ENCODE measurements at places on chromosomes 1 and 21.

- H3K27me3 ChIP-seq = no peaks in the 10 kb centered on the region
- no peaks in the 10 kb centered on the region for H3K36me3 ChIP-seq
- no peak overlapping the region for H3K4me3 ChIP-seq
- peaks cover 12% of the 10 kb centered on the region for H3K4me1 ChIP-seq
Measured at GRCh38 chr1:76302711-76303339, 228.3 kb downstream of the ST6GALNAC3 start.

- no peak for DNase-seq
- H3K27ac ChIP-seq = no peak overlapping the region
- H3K4me1 ChIP-seq = peaks cover 61% of the 10 kb centered on the region
Measured at GRCh38 chr1:36253161-36253862, 29.1 kb downstream of the THRAP3 start.

DNA sequence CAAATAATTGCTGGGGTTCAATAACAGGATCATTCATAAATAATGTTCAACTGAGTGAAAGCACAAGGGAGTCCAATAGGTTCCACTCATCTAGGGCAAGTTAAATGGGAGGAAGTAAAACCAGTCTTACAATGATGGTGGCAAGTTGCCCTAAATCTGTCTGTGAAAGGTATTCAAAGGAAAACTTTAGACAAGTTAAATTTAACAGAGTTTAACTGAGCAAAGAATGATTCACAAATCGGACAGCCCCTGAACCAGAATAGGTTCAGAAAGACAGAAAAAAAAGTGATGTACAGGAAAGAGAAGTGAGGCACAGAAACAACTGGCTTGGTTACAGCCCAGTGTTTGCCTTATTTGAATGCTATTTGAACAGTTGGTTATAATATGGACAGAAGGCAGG lies 183.5 kb upstream of the ADGRL4 start:
- no peaks in the 10 kb centered on the region for H3K4me1 ChIP-seq
- no peak overlapping the region for H3K4me3 ChIP-seq
- H3K27ac ChIP-seq = no peak overlapping the region
- no peak for DNase-seq

- no peaks in the 10 kb centered on the region for H3K27me3 ChIP-seq
- H3K27ac ChIP-seq = no peak overlapping the region
- H3K4me1 ChIP-seq = peaks cover 60% of the 10 kb centered on the region
- H3K36me3 ChIP-seq = peaks cover 23% of the 10 kb centered on the region
- DNase-seq = no peak
- no peak overlapping the region for H3K4me3 ChIP-seq
Measured at GRCh38 chr1:160761046-160761445, 22.0 kb downstream of the SLAMF7 start.

- no peak overlapping the region for H3K4me3 ChIP-seq
- DNase-seq = no peak
- no peaks in the 10 kb centered on the region for H3K27me3 ChIP-seq
- peaks cover 44% of the 10 kb centered on the region for H3K4me1 ChIP-seq
Measured at GRCh38 chr1:165686971-165687433, 11.4 kb downstream of the ALDH9A1 start.

DNA sequence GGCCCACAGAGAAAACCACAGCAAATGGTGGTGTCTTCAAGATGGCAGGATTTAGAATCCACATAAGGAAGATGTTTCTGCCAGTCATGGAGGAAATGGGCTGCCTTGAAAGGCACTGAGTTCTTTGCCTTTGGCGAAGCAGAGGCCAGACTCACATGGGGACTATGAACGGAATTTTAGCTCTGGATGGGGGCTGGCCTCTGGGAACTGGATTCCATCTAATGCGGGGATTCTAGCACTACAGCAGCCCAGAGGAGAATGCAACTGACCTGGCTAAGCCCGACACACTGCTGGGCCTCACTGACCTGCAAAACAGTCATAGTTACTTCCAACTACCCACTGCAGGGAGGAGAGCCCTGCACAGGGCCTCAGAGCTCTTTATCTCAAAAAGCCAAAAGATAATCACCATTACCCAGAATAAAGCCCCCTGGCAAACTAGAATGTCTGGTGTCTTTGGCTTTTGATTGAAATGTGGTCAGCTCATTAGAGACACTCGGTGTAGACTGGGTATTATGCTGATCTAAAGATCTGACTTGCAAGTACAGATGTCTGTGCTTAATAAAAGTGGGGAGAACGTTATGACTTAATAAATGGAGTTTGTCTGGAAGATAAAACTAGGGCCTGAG lies 11.6 kb downstream of the HCRTR1 start:
- peaks cover 5% of the 10 kb centered on the region for H3K36me3 ChIP-seq
- H3K27me3 ChIP-seq = no peaks in the 10 kb centered on the region
- DNase-seq = no peak

- H3K4me3 ChIP-seq = no peak overlapping the region
- H3K27ac ChIP-seq = no peak overlapping the region
- no peaks in the 10 kb centered on the region for H3K36me3 ChIP-seq
- peaks cover 74% of the 10 kb centered on the region for H3K27me3 ChIP-seq
Measured at GRCh38 chr1:38817267-38818174, 42.1 kb downstream of the RRAGC start.

- H3K36me3 ChIP-seq = no peaks in the 10 kb centered on the region
- H3K27me3 ChIP-seq = peaks cover 9% of the 10 kb centered on the region
- DNase-seq = no peak
- H3K4me3 ChIP-seq = no peak overlapping the region
- H3K4me1 ChIP-seq = no peaks in the 10 kb centered on the region
Measured at GRCh38 chr1:156993426-156994147, 52.0 kb downstream of the ARHGEF11 start.

GRCh38 chr21:33401630-33401992 lies 1.6 kb upstream of the IFNGR2 start:
- H3K4me1 ChIP-seq = peaks cover 32% of the 10 kb centered on the region
- DNase-seq = no peak
- H3K4me3 ChIP-seq = no peak overlapping the region

DNA sequence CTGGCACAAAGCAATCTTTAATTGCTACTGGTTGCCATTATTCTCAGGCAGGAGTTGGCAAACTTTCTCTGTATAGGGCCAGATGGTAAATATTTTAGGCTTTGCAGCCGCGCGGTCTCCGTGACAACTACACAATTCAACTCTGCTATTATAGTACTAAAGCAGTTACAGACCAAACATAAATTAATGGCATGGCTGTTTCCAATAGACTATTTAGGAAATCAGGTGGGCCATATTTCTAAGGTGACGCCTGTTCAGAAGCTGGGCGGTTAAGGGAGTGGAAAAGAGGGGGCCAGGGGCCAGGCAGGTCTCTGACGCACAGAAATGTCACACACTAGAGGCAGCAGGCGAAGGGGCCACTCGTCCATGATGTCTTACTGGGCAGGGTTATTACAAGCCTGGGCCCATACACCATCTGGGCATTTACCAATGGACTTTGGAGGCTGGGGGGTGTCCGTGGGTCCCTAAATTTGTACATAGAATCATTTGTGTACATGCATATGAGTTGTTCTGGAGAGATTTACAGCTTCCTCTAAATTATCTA lies 80.1 kb downstream of the STUM start:
- DNase-seq = no peak
- peaks cover 43% of the 10 kb centered on the region for H3K36me3 ChIP-seq
- H3K27ac ChIP-seq = peak overlapping the region; percentile 88
- no peak overlapping the region for H3K4me3 ChIP-seq

GRCh38 chr1:234689236-234689635 lies 79.3 kb upstream of the IRF2BP2 start:
- H3K4me3 ChIP-seq = no peak overlapping the region
- H3K27ac ChIP-seq = no peak overlapping the region
- H3K27me3 ChIP-seq = no peaks in the 10 kb centered on the region
- DNase-seq = no peak
- no peaks in the 10 kb centered on the region for H3K4me1 ChIP-seq
- H3K36me3 ChIP-seq = peaks cover 4% of the 10 kb centered on the region

DNA sequence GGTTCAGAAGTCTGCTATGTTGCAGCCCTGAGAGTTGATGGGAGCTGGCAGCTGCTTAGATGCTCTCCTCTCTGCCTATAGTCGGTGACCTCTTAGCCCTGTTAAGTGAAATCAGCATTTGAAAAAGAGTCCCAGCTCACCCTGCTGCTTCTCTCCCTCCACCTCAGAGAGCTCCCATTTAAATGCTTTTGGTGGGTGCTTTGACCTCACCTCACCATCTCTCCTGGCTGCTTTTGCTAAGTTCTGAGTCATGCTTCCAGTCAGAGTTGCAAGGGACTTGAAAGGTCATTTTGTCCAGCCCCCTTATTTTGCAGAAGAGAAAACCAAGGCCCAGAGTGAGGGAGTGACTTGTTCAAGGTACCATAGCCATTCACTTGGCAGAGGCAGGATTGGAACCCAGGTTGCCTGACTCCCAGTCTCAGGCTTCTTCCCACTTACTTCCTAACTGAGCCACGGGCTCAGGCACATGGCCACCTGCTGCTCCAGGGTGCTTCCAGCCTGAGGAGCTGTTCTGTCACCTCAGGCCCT lies 3.3 kb downstream of the MAPKAPK2 start:
- peaks cover 5% of the 10 kb centered on the region for H3K36me3 ChIP-seq
- peak; percentile 16 for DNase-seq
- H3K4me1 ChIP-seq = peaks cover 57% of the 10 kb centered on the region
- H3K27me3 ChIP-seq = peaks cover 3% of the 10 kb centered on the region

DNA sequence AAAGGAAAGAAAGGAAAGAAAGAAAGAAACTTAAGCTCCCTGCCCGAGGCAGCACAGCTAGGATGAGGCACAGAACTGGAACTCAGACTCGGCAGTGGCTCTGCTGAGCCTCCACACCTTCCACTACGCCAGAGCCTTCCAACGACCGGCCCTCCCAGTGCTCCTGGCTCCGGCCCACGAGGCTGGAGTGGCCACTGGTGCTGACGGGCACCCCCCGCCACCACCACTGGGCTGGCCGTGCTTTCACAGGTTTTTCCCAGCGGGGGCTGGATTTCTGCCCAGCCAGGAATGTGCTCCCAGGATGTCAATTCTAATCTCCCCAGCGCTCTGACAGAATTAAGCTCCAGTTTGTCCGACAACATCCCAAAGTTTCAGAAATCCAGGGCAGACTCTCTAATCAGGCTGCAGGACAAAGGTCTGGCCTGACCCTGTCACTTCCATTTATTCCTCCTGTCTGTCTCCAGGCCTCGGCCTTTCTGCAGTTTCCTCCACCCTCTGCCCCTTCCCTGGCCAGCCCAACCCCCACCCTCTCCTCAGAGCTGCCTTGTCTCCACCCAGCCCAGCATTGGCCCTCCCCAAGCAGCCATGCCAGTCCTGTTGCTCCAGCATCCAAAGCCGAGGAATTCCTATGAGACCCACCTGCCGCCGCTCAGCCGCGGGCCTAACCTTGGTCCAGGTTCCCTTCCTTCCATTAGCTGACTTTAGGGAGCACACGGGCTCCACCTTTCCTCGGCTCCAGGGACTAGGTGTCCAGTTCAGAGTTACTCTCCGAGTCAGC lies 81.9 kb downstream of the CASZ1 start:
- H3K4me3 ChIP-seq = no peak overlapping the region
- DNase-seq = no peak
- no peak overlapping the region for H3K27ac ChIP-seq
- peaks cover 4% of the 10 kb centered on the region for H3K27me3 ChIP-seq

GRCh38 chr1:61287734-61288133 lies 205.4 kb downstream of the NFIA start:
- no peaks in the 10 kb centered on the region for H3K36me3 ChIP-seq
- H3K27ac ChIP-seq = no peak overlapping the region
- no peaks in the 10 kb centered on the region for H3K4me1 ChIP-seq
- no peak overlapping the region for H3K4me3 ChIP-seq

- DNase-seq = no peak
- H3K27ac ChIP-seq = no peak overlapping the region
- H3K4me1 ChIP-seq = no peaks in the 10 kb centered on the region
- no peaks in the 10 kb centered on the region for H3K27me3 ChIP-seq
- H3K36me3 ChIP-seq = peaks cover 1% of the 10 kb centered on the region
Measured at GRCh38 chr1:200945111-200945510, 50.4 kb downstream of the INAVA start.

- H3K36me3 ChIP-seq = no peaks in the 10 kb centered on the region
- H3K27me3 ChIP-seq = no peaks in the 10 kb centered on the region
- no peaks in the 10 kb centered on the region for H3K4me1 ChIP-seq
- peak; percentile 66 for DNase-seq
Measured at GRCh38 chr1:205061665-205062069, 18.7 kb downstream of the CNTN2 start.

DNA sequence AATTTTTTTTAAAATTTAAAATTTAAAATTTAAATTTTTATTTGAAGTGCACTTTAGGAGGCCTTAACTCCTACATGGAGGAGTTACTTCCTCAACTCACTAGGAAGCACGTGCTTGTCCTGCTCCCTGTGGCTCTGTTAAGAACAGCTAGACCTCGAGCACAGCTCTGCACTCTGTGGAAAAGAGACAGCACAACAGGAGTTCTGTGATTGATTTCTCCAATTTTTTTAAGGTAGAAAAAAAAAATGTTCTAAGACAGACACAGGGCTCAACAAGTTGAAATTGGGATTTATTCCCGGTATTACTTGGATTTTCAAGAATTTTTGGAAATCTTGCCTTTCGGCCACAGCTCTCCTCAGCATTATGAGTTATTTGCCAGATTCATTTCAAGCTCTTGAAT lies 356.6 kb upstream of the LYPLAL1 start:
- H3K36me3 ChIP-seq = no peaks in the 10 kb centered on the region
- no peaks in the 10 kb centered on the region for H3K27me3 ChIP-seq
- no peak overlapping the region for H3K4me3 ChIP-seq
- H3K27ac ChIP-seq = no peak overlapping the region
- DNase-seq = no peak

DNA sequence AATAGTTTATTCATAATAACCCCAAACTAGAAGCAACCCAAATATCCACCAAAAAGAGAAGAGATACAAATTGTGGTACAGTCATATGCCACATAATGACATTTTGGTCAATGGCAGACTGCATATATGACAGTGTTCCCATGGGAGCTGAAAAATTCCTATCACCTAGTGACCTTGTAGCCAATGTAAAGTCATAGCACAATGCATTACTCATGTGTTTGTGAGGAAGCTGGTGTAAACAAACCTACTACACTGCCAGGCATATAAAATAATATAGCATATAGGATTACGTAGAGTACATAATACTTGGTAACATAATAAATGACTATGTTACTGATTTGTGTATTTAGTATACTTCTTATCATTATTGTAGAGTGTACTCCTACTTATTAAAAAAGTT lies 29.5 kb upstream of the SLFNL1 start:
- peaks cover 23% of the 10 kb centered on the region for H3K36me3 ChIP-seq
- DNase-seq = no peak

DNA sequence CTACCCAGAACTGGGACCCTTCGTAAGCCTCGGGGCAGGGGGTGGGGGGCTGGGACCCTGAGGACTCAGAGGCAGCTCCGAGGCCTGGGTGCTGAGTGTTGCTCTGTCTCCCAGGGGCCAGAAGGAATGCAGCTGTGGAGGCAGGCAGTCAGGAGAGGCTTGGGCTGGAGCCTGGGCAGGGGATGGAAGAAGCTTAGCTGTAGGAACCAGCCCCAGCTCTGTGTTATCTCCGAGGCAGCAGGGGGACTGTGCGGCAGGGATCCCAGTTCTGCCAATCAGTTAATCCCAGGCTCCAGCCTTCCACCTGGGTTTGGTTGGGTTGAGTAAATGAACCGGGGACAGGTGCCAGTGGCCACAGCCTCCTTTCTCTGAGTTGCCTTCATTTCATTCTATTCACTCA lies 8.2 kb upstream of the GRIK3 start:
- H3K27ac ChIP-seq = no peak overlapping the region
- no peaks in the 10 kb centered on the region for H3K4me1 ChIP-seq
- H3K27me3 ChIP-seq = peaks cover 53% of the 10 kb centered on the region
- no peak for DNase-seq
- no peaks in the 10 kb centered on the region for H3K36me3 ChIP-seq
- no peak overlapping the region for H3K4me3 ChIP-seq

All from activated naive CD8-positive, alpha-beta T cell treated with anti-CD3 and anti-CD28 coated beads for 36 hours (primary cell).